ENCODE measurements at places on chromosomes 2 and 18.

DNA sequence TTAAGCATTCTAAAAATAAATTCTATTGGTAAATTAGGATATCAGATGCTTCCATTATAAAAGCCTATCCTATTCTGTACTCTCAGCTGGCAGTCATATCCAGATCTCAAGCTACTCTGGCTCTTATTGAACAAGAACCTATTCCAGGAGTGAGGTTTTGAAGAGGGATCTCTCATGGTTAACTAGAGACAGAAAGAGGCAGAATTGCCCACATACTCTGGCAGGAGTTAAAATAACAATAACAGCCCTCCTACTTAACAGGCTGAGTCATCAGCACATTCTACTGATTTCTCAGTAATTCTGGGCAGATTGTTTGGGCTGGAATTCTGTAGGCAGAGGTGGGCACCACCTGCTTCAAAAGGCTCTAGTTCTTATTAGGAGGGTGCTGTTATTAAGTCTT lies 142.0 kb upstream of the UNC80 start:
- DNase-seq: no peak

DNA sequence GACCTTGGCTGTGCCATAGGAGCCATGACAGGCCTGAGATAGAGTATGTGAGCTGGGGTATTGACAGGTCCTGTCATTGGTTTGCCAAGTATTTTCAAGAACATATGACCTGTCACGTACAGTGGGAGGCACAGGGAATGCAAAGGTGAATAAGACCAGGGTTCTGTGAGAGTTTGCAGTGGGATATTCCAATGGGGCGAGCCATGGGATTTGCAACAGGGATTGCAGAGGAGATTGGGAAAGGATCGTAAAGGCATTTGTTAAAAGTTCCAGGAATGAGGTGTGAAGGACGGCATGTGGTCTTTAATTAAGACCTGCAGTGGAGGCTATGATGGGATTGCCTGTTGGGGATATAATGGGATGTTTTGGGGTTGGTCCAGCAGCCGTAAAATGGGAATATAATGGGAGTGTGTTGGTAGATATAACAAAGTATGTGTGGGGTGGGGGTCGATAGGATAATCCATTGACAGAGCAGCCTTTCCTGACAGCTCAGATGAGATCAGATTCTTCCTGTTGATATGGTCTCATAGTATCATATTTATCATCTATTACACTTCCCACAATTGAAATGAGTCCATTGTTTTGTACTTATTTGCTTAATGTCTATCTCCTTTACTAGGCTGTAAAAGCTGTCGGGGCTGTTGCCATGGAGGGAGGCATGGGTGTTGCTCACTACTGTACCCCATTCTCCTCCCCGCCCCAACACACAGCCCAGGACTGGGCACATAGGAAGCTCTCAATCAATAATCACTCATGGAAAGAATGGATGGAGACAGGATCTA lies 38.1 kb downstream of the PKDCC start:
- no peak for DNase-seq

DNA sequence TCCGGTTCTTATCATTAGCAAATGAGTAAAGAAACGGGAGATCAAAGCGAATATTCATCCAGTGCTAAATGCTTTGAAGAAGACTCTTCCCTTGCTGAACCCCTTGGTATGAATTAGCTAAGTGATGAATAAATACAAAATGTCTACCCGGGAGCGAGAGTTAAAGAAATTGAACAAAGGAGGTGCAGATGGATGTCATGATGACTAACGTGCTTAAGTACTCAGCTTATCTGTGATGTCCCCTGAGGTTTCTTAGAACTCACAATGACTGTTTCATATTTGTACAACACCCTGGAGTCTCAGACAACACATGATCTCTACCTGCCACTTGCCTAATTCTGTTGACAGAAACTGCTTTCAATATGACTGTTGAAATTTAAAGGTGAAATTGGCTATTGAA lies 148.5 kb downstream of the TMEM200C start:
- no peak for DNase-seq

- no peak for DNase-seq
Observed at GRCh38 chr2:48457227-48457626, 72.7 kb upstream of the STON1 start.

DNA sequence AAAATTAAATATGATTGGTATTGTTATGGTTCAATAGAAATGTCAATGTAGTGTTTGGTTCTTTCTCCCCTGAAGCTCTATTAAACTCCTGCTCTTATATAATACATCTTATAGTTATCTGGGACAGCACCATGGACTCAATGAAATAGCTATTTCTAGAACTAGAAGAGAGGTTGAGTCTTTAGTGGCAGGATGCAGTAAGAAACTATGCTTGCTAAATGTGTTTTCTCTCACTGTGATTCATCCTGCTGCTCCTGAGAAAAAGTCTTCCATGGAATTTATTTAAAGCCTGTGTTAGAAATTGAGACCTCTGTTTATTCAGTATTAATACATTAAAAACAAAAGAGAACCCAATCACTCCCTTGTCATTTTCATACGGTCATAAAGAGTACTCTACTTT lies 61.5 kb downstream of the G6PC2 start:
- no peak for DNase-seq

DNA sequence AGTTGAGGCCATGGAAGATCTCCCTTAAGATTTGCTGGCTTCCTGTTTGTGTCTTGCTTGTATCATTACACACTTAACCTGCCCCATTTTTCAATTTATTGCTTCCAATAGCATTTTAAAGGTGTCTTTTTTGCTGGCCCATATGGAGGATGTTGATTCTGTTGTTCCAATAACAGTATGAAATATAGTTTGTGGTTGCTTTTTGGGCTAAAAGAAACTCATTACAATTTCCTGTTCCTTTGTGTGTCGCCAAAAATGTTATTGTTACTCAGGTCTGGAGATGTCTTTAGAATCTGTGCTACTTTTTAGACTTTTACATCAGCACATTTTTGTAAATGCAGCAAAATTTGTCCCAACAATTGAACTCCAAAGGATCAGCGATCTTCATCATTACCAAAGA lies 234.0 kb upstream of the ITGA4 start:
- DNase-seq: no peak

GRCh38 chr2:173823543-173823939 lies 141.6 kb downstream of the SP3 start:
- no peak for DNase-seq

GRCh38 chr18:55587418-55588110 lies 428 bp downstream of the TCF4 start:
- DNase-seq: no peak

- DNase-seq: no peak
Observed at GRCh38 chr2:157784823-157785175, 91.3 kb downstream of the ACVR1 start.
